Stomach (tissue), 19 donors: ENCODE measurements at places on chromosomes 16 and 17. TPM values are rescaled to one million over a fixed set of nuclear protein-coding genes. Genes with fewer than 3 reads are reported as not detected.

Gene PRPSAP2
- polyA plus RNA-seq, result 18.1 TPM

DNA sequence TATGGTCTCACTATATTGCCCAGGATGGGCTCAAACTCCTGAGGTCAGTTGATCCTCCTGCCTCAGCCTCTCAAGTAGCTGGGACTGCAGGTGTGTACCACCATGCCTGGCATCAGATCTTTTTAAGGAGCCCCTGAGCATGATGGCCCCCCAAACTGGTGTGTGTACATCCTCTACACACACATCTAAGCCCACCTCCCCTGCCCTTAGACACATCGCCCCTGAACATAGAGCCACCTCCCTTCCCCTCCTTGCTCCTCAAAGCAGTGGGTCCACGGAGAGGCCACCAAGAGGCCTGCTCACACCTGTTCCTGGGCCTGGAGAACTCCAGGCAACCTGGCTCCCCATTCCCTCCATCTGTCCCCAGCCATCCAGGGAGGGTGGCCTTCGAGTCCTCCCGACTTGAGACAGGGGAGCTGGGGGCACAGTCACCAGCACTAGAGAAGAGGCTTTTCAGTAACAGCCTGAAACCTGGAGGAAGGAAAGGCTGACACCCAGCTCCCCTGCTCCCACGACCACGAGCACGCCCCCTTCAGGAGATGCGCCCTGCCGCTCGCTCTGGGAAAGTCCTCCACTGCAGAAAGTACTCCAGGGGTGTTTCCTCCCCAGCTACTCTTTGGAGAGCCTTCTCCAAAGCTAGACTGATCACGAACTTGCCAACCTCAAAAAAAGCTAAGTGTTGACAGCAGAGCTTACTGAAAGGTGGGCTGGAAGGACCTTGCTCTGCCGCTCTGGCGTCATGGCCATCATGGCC is 12.6 kb upstream of the PRR29 start:
- no peak overlapping the region for H3K4me3 ChIP-seq
- peak overlapping the region; percentile 60 for H3K27ac ChIP-seq
- H3K36me3 ChIP-seq, result no peaks in the 10 kb centered on the region
- H3K4me1 ChIP-seq, result peaks cover 22% of the 10 kb centered on the region

DNA sequence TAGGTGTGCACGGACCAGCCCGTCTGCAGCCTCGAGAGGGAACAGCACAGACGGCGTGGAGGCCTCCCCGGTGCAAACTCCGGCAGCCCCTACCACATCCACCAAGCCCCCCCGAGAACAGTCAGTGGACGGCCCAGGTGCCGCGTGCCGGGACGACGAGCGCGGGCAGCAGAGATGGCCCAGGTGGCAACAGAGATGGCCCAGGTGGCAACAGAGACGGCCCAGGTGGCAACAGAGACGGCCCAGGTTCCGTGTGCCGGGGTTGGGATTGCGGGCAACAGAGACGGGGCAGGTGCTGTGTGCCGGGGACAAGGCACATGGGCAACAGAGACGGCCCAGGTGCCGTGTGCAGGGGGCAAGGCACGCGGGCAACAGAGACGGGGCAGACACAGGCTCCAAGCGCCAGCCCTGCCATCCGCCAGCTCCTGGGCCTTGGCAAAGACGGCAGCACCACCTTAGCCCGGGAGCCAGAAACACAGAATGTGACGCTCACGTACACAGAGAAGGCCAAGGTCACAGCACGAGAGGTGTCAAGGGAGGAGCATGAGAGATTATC is 31.1 kb downstream of the RPH3AL start:
- peaks cover 5% of the 10 kb centered on the region for H3K36me3 ChIP-seq
- H3K4me3 ChIP-seq, result no peak overlapping the region
- no peaks in the 10 kb centered on the region for H3K4me1 ChIP-seq
- DNase-seq, result no peak
- H3K27me3 ChIP-seq, result no peaks in the 10 kb centered on the region

DNA sequence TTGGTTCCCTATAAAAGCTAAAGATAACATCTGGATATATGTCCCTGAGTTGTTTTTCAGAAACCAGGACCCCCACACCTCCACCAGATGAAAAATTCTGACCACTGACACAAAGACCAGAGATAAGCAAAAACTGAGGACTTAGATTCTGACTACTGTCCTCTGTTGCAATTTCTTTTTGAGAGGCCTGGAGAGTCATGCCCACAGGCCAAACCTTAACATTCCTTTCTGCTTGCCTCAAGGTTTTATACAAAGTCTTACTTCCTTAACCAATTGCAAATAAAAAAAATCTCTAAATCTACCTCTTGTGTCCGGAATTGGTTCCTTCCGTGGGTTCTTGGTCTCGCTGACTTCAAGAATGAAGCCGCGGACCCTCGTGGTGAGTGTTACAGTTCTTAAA is 228.5 kb downstream of the ABCC12 start:
- no peaks in the 10 kb centered on the region for H3K27me3 ChIP-seq
- H3K4me1 ChIP-seq, result no peaks in the 10 kb centered on the region
- H3K4me3 ChIP-seq, result no peak overlapping the region
- DNase-seq, result no peak
- H3K27ac ChIP-seq, result no peak overlapping the region
